ENCODE measurements at places on chromosomes 2 and 18.

- DNase-seq, result no peak
These were observed 25.5 kb downstream of the PIAS2 start for GRCh38 chr18:46891742-46892214.

DNA sequence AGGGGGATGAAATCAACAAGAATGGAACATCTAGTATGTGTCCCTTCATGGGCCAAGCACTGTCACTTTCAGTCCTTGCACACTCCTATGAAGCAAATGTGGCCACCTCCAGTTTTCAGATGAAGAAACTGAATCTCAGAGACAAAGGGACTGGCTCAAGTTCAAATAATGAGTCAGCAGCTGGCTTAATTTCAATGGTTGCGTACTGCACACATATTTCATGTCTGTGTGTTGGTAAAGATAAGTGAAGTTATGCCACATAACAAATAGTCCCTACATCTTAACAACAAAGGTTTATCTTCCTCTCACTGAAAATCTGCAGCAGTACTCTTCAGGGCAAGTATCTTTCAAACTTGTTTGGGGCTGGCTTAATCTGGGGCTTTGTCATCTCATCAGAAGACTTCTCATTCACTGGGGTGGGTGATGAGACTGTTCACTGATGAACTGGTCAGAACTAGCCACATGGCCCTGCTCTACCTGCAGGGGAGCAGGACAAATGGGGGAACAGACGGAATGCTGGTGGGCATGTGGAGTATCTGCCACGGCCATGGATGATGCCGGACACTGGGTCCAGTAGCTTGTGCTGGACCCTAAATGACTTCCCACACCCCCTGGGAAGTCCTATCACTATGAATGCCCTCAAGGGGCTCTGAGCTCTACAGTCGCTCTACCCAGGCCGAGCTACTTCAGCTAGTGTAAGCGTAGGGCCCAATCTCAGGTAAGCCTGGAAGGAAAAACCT lies 263.2 kb downstream of the CYP26B1 start:
- DNase-seq, result peak; percentile 19

DNA sequence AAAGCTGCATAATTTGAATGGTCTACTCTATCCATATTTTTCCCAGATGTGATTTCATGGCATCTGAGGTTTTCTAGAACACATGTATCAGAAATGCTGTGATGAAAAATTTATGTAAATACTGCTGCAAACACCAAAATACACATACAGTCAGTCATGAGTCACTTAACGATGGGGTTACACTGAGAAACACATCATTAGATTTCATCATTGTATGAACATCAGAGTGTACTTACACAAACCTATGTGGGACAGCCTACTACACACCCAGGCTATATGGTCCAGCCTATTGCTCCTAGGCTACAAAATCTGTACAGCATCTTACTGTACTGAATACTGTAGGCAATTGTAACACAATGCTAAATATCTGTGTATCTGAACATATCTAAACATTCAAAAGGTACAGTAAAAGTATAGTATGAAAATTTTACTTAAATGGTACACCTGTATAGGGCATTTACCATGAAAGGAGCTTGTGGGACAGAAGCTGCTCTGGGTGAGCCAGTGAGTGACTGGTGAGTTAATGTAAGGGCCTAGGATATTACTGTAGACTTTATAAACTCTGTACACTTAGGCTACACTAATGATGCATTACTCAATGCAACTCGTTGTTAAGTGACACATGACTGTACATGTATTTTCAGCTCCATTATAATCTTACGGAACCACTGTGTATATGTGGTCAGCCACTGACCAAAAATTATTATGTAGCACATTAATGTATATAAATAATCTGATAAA lies 33.5 kb downstream of the PNO1 start:
- DNase-seq, result no peak

GRCh38 chr2:196275646-196276352 lies 104.4 kb upstream of the STK17B start:
- no peak for DNase-seq

- DNase-seq, result no peak
These were observed 481.8 kb upstream of the MEIS1 start for GRCh38 chr2:65952966-65953761.

GRCh38 chr2:96463119-96463518 lies 42.0 kb downstream of the NEURL3 start:
- no peak for DNase-seq

- no peak for DNase-seq
These were observed 95.3 kb upstream of the EPB41L3 start for GRCh38 chr18:5639131-5639530.

DNA sequence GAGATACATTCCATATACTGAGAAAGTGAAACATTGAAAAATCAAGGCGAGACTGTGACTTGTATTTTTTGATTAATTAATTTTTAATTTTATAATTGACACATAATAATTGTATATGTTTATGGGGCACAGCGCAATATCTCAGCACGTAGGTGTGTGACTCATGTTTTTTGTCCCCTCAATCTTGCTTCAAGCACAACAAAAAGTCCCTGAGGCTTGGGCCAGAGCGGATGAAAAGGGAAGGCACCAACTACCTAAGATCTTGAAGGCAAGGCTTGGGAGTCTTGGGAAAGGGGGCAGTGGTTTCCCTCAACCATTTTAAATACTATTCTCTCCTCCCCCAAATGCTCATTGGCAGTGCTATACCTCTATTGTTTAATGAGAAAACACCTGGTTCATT lies 9.9 kb downstream of the SGPP2 start:
- no peak for DNase-seq

DNA sequence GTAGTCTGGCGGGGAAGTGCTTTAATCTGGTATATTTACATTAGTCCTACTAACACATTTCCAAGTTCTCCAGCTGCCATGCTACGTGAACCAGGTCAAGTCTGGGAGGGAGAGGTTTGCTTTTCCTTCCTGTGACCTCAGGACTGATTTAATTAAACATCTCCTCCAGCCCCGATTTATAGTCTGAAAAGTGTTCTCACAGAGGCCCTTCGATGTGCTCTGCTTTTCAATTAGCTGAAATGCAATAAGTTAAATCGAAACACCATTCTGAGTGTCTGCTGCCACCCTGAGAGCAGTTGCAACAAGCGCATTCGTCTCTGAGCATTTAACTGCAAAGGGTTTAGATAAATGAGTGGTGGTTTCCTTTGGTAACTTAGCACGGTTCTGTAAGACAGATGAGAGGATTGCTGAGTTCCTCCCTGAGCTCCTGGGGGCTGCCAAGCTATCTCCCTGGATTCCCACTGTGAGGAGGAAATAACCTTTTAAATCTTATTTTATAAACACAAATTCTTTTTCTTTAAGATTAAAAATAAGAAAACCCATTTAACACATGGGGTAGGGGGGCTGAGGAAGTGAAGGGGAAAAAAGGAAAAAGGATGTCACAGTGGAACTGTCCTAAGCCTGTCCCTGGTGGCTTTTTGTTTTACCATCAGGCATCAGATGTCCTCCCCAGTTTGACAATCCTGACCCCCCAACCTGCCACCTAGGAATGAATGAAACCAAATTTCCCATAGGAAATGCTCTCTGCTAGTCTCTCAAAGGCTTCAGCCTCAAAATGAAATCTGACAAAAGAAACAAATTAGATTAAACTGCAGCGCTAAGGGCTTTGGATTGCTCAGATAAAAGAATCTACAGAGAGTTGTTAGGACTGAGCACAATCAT lies 56.5 kb upstream of the CREB1 start:
- DNase-seq, result peak; percentile 23

- DNase-seq, result no peak
These were observed 292.1 kb upstream of the KLHL29 start for GRCh38 chr2:23092831-23093230.

DNA sequence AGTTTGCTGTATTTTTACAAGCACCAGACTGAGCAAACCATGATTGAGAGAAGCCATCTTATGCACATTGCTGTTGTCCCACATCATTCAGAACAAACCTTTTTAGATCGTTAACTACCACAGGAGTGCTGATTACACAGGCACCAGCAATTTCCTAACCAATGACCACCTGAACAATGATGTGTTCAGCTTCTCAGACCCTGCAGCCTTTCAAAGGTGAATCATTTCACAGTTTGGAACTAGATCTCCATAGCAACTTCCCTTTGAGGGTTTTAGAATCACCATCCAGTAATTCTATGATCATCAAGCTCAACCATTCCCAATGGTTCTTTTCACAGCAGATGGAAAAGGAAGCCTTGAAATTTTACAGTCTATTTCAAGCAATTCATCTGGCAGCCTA lies 71.4 kb downstream of the OLA1 start:
- DNase-seq, result no peak
